ENCODE measurements at places on chromosomes 11 and 22.

DNA sequence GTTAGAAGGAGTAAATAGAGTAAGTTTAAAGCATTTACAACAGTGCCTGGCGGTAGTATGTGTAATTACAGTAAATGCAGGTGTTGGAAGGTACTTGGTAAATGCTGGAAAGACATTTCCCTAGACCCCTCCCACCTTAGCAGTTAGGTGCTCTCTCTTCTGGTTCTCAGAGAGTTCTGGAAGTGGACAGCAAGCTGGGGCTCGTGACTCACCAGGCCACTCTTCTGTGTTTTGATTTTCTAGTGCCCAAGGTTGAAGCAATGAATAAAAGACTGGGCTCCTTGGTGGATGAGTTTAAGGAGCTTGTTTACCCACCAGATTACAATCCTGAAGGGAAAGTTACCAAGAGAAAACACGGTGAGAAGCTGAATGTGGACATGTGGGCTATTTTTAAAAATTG lies 27.6 kb downstream of the SNU13 start:
- no peak for DNase-seq

GRCh38 chr11:95465887-95466286 lies 234.9 kb upstream of the SESN3 start:
- no peak for DNase-seq

DNA sequence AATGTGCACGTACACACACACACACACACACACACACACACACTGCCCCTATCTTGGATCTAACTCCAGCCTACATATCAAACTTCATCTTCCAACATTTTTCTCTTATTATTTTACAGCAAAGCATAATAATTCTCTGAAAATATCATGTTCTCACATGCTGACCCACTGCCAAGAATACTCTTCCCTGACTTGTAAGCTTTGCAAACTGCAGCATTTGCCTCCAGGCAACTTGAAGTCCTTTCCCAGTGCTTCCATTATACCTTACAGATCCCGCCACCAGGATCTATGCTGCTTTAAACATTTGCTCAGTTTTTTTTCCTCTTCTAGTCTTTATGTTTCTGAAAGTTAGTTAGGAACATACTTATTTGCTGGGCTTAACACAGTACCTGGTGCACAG lies 483.3 kb upstream of the ARHGAP42 start:
- DNase-seq = no peak

DNA sequence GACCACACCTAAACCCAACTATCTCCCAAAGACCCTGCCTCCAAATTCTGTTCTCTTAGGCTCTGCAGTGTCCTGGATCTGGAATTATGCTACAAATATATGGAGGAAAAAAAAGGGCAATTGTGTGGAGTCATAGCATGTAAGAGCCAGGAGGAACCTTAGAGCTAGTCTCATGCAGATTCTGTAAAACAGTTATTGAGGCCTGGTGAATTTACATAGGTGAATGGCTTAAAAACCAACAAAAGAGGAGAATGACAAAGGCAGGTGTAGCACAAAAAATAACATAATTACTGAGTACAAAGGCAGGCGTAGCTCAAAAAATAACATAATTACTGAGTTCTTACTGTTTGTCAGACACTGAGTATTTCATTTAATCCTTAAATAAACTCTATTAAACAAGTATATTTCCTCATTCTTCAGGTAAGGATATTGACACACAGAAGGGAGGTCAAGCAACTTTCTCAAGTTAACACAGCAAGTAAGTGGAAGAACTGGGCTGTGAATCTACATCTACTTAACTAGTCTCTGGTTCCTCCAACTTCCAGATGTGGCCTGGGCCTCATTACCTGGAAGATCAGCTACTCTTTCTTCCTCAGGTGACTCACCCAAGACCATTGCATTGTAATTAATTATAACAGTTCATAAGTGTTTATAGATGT lies 938.9 kb upstream of the TENM4 start:
- no peak for DNase-seq

DNA sequence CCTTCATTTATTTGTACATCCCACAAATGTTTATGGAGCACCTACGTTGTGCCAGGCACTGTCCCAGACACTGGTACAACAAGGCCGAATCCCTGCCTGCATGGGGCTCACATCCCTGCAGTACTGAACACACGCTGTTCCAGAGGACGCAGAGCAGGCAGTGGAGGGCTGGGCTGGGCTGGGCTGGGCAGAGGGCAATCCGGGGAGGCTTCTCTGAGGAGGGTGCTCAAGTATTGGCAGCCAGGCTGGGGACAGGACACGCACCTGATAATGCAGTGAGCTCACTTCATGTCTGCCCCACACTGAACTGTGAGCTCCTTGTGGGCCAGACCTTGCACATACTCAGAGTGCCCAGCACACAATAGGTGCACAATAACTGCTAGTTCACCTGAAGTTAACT lies 34.1 kb downstream of the CYTH4 start:
- no peak for DNase-seq

DNA sequence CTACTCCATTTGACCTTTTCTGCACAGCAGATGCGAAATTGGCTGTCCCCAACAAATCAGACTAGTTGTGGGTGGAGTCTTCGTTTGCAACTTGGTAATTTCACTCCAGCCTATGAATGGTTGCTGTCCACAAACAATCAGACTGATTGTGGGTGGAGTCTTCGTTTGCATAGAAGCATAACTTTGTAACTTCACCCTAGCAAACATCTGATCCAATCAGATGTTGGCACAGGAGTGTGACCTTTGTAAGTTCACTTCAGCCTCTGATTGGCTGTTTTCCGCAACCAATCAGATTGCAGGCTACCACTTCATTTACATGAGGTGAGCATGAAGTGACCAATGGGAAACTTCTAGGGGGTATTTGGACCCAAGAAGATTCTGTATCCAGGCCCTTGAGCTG lies 16.3 kb upstream of the CABP2 start:
- DNase-seq = no peak

- no peak for DNase-seq
These were observed 25.5 kb downstream of the NPAT start for GRCh38 chr11:108196901-108197300.

GRCh38 chr22:30077279-30077880 lies 2.9 kb upstream of the HORMAD2 start:
- no peak for DNase-seq

- DNase-seq = no peak
These were observed 58.1 kb downstream of the MAML2 start for GRCh38 chr11:96284917-96285316.

DNA sequence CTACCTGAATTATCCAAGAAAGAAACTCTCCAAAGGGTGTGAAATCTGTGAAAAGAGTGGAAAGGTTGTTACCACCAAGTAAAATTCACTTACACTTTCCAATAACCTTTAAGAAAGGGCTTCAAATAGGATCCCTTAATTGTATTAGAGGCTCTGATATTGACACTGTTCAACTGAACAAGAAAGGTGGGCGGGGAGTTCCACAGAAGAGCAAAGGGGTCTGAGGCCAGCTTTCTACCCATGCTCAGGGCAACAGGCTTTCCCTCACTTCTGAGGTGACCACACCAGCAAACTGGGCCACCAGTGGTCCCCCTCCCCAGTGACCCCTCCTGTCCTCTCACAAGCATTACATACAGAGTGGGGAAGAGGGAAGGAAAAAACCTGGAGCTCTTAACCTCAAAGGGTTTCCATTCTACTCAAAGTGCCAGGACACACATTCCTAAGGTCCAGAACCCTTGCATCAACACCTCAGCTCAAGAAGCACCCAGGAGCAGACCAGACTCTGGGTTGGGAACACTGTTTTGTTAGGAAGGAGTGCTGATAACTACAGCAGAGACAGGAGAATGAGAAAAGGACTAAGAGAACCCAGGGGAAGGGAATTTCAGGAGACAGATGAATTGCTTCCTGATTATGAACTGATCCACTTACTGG lies 71.6 kb upstream of the AKIP1 start:
- DNase-seq = no peak

- no peak for DNase-seq
These were observed 7.8 kb upstream of the GAS2L1 start for GRCh38 chr22:29298641-29299040.

GRCh38 chr11:73333173-73333572 lies 25.1 kb downstream of the ARHGEF17 start:
- no peak for DNase-seq

GRCh38 chr22:49789289-49790141 lies 38.2 kb downstream of the BRD1 start:
- no peak for DNase-seq

- no peak for DNase-seq
These were observed 698 bp downstream of the SLC37A4 start for GRCh38 chr11:119030029-119030328.

- DNase-seq = no peak
These were observed 177.1 kb upstream of the PITPNB start for GRCh38 chr22:28096161-28096560.

DNA sequence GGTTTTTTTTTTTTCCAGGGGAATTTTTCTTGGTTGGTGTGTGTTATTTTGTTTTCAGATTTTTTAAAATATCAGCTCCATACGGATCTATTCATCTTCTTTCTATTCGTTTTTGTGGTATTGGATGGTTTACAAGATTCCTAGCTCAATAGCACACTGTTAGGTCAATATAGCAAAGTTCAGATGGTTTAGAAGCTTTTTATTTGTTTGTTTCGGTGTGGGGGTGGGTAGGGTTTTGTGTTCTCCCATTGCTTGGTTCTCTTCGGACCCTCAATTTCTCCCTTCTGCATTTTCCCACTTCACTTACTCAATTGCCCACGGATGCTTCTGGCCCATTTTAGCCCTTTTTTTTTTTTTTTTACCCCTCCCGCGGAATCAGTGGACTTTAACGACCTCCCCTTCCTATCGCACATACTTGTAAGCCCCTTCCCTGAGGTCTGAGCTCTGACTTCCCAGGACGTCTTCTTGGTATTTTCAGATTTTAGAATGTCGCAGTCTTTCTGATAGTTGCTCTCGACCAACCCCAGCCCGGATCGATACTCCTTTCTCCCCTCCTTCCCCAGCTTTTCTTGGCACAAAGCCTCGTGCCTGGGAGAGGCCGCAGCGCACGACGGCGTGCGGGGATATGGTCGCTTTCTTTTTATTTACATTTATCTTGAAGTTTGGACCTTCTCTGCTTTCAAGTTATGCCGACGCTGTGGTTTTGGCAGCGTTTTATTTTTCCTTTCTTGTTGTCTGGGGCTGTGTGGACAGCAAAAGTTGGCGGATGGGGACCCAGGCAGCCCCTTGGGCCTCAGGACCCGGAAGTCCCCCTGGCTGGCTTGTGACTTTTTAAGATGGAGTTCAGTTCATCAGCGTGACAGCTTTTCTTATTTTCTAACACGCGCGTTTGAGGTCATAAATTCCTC lies 4.4 kb upstream of the SPDYC start:
- DNase-seq = no peak

GRCh38 chr22:31212783-31213629 lies 908 bp downstream of the LIMK2 start:
- DNase-seq = no peak

DNA sequence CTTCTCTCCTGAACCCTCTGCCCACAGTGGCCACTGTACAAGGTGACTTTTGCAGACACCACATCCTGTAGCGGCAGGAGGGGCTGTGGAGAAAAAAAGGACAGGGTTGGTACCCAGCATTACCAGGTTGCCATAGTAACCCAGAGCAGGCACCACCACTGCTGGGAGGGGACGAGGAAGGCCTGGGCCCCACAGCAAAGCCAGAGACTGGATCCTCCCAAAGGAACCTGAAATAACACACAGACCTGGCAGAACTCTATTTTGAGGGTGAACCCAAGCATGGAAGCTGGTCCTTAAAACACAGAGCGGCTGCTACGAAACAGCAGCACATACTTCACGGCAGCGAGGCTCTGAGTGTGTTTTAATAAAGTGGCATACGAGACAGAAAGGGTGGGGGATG lies 380.6 kb downstream of the CTTN start:
- no peak for DNase-seq

GRCh38 chr11:128525411-128526243 lies 61.7 kb downstream of the ETS1 start:
- DNase-seq = no peak

DNA sequence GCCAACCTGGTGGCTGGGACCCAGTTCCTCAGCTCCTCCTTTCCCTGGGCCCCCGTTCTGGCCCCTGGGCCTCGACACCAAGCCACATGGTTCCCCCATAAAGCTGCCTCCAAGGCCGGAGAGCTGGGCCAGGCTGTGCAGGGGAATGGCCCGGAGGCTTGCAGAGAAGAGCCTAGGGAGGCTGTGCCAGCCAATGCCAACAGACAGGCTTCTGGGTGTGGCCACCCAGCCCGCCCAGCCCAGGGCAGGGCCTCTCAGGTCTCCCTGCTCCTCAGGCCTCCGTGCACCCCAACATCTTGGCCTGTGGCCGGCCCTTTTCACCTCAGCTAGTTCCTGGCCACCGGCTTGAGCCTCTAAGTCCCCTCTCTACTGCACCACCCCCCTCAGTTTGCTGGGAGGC lies 17.4 kb upstream of the FLRT1 start:
- no peak for DNase-seq

- DNase-seq = no peak
These were observed 5.8 kb upstream of the SYNGR1 start for GRCh38 chr22:39344046-39344390.

DNA sequence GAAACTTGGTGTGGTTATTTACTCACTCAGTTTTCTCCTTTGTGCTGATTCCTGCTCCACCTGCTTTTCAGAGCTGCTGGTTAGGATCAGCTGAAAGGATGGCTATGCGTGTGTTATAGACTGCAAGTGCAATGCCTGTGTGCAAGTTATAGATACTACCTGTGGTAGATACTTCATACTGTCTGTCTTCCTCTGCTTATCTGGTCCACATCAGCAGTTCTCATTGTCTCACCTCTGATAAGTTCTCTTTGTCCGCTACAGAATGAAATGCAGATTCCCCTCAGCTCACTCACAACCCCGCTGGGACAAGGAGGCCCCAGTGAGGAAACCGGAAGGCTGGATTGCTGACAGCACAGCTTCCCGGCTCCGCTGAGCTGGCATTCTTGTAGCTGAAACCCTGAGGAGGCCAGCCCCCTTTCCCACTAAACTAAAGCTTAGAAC lies 37.5 kb upstream of the LYVE1 start:
- no peak for DNase-seq

GRCh38 chr11:44324749-44325525 lies 15.0 kb upstream of the ALX4 start:
- DNase-seq = no peak

GRCh38 chr22:19498866-19499190 lies 19.1 kb downstream of the CDC45 start:
- no peak for DNase-seq

DNA sequence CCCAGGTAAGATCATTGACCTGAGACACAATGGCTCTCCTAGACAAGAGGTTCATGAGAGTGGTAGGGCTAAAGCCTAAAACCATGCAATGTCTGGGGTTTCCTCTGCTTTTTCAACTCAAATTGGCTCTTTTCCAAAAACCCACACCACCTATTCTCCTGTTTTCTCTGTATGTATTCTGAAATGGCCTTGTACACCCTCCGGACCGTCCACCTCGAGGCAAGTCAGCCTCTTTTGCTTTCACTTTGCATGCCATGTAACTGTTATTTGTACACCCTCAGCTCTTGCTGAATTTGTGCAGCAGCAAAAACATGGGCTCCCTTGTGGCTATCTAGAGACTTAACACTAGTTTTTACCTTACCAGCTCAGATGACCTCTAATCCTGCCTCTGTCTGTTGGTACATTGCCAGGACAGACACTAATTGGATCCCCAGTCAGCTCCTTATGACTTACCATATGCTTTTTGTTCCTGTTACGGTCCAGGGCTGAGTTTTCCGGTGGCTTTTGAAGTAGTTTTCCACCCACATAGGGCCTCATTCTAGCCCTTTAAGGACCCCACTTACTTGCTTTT lies 288.0 kb downstream of the SBF2 start:
- no peak for DNase-seq

Data from MM.1S (cell line).